ENCODE measurements at places on chromosomes 16 and 17.

- DNase-seq = no peak
Observed at GRCh38 chr16:69773260-69773947, 11.3 kb downstream of the WWP2 start.

GRCh38 chr17:44601539-44601938, 44.3 kb downstream of the FZD2 start:
- no peak for DNase-seq

- DNase-seq = no peak
Observed at GRCh38 chr16:88705076-88705684, 1.0 kb downstream of the RNF166 start.

- DNase-seq = no peak
Observed at GRCh38 chr16:67199808-67200198, 872 bp downstream of the ELMO3 start.

DNA sequence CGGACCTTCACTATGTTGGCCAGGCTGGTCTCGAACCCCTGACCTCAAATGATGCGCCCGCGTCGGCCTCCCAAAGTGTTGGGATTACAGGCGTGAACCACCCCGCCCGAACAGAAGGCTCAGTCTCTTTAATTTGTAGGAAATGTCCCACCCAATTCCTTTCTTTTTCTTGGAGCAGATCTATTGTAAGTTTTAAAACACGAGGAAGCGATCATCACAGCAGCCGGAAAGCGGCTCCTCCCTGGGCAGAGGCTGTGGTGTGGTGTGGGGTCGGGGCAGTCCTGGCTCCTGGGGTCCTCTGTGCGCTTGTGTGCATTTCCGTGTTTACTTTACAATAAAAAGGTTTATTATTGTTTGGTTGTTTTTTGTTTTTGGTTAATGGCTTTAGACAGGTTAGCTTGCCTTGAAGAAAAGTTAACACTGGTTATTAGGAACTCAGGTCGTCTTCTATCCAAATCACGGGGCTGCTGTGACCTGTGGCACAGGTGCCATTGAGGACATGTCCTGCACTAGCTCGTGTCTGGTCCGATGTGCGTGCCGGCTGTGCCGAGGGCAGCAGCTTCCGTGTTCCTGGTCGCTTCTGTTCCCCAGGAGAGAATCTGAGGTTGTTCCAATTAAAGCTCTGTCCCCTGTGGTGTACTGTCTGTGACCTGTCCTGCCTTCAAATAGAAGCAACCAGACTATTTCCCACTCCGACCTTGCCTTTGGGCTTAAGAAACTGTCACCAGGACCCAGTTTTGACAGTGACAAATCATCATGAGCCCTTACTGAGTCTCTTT, 83.1 kb downstream of the SEC14L1 start:
- no peak for DNase-seq

GRCh38 chr16:17293813-17294558, 176.8 kb downstream of the XYLT1 start:
- DNase-seq = no peak

GRCh38 chr16:22330326-22330725, 33.1 kb downstream of the POLR3E start:
- no peak for DNase-seq

DNA sequence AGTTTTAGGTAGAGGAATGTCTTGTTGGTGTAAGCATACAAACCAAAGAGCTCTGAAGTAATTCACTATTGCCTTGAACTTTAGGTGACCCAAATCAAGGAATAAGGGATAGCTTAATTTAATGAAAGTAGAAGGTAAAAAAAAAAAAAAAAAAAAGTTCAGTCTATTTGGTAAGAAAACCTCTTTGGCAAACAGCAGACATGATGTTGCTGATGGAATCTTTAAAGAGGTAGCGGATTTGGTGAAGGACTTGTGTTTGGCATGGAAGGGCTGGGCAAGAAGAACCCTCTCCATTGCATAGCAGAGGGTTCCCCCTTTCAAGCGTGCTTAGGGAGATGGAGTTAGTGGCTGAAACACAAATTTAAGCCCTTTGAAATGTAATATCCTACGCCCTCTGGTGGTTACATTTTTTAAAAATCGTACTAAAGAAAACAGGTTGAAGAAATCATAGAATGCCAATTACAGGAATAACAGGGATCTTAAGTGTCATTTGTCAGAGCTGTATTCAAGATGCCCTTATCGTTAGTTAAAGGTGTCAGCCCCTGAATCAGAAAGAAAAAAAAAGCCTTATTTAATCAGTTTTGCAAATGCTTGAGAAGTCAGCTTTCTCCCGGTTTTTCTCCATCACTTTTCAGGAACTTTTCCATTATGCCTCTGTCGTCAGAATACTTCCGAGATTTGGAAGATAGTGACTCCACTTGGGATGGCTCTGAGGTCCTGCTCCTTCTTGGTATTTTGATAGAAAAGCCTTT, 383.1 kb downstream of the KCNJ2 start:
- DNase-seq = peak; percentile 14

- no peak for DNase-seq
Observed at GRCh38 chr16:84014570-84015327, 27.8 kb downstream of the SLC38A8 start.

DNA sequence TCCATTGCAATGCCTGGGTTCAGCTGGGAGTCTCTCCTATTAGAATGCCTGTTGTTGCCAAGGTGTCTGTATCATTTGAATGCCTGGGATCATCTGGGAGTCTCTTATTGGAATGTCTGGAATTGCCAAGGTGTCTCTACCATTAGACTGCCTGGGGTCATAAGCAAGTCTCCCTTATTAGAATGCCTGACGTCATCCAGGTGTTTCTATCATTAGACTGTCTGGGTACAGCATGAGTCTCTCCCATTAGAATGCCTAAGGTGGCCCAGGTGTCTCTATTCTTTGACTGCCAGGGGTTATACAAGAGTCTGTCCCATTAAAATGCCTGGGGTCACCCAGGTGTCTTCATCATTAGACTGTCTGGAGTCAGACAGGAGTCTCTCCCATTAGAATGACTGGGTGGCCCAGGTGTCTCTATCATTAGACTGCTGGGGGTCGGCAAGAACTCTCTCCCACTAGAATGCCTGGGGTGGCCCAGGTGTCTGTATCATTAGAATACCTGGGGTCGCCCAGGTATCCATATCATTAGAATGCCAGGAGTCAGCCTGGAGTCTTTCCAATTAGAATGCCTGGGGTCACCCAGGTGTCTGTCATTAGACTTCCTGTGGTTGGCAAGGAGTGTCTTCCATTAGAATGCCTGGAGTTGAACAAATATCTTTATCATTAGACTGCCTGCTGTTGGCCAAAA, 2274.0 kb downstream of the TP53TG3F start:
- DNase-seq = no peak

- no peak for DNase-seq
Observed at GRCh38 chr16:66081775-66082366, 284.6 kb upstream of the CDH5 start.

- DNase-seq = no peak
Observed at GRCh38 chr17:73163043-73163442, 1.8 kb upstream of the SSTR2 start.

- DNase-seq = no peak
Observed at GRCh38 chr16:64297863-64298600, 823.8 kb downstream of the CDH11 start.

- DNase-seq = no peak
Observed at GRCh38 chr17:8047769-8048110, 8.9 kb downstream of the ALOX15B start.

GRCh38 chr16:17519101-17519955, 48.6 kb upstream of the XYLT1 start:
- no peak for DNase-seq

- DNase-seq = no peak
Observed at GRCh38 chr17:42563950-42564349, 2.0 kb downstream of the COASY start.

DNA sequence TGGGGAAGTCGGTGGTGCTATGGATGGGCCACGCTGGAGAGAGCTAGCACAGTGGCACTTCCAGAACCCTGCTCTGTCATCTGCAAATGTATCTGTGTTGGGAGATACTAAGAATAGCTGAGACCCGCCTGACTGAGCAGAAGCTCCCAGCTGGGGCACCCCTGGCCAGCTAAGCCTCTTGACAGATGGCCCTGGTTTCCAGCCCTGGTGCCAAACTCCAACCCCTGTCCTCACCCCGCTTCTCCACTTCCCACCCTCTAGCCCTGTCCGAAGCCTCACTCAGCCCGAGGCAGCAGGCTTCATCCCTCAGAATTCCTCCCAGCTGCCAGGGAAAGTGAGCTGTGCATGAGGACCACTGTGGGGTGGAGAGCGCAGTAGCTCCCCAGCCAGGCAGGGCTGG, 124.4 kb downstream of the CCDC144A start:
- no peak for DNase-seq

DNA sequence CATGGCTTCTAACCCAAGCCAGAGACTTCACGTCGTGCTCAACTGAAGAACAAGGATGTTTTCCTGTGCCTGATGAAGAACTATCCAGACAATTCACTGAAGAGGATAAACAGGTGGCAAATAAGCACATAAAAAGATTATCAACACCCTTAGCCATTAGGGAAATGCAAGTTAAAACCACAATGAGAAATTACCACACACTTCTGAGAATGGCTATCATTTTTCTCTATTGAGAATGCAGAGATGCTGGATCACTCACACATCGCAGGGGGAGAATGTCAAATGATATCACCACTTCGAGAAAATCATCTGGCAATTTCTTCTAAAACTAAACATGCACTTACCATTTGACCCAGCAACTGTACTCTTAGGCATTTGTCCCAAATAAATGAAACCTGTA, 162.8 kb downstream of the IRX3 start:
- no peak for DNase-seq

- DNase-seq = no peak
Observed at GRCh38 chr17:39183720-39184119, 13.7 kb downstream of the CACNB1 start.

GRCh38 chr16:27962197-27962596, 101.3 kb downstream of the GSG1L start:
- DNase-seq = no peak

GRCh38 chr17:8753976-8754440, 4.3 kb downstream of the SPDYE4 start:
- peak; percentile 38 for DNase-seq

DNA sequence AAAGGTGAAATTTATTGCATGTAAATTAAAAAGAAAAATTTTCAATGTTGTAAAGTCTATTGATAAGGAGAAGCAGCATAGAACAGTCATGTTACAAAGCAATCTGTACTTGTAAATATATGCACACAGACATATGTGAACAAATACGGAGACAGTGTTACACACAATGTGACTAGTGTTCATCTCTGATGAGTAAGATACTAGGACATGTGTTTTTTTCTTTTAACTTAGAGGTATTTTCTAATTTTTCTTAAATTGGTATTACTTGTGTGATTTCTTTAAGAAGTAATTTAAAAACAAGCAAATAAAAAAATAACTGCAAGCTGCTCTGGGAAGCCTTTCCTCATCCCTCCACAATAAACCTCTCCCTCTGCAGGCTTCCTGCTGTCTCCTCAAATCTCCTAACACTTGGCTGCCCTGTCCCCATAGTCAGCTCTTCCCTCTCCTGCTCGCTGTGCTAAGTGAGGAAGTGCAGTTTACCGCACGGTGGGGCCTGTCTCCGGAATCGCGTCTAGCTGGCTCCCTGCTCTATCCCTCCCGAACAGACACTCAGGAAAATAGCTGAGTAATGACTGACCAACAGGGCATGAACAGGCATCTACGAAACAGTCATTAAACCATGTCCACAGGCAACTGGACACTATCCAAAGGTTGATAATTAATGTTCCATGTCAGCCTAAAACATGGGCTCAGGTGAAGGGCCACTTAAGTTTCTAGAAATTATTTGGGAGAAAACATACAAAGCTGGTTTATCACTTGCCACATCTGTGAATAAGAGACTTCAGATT, 35.9 kb downstream of the CMTM4 start:
- no peak for DNase-seq

DNA sequence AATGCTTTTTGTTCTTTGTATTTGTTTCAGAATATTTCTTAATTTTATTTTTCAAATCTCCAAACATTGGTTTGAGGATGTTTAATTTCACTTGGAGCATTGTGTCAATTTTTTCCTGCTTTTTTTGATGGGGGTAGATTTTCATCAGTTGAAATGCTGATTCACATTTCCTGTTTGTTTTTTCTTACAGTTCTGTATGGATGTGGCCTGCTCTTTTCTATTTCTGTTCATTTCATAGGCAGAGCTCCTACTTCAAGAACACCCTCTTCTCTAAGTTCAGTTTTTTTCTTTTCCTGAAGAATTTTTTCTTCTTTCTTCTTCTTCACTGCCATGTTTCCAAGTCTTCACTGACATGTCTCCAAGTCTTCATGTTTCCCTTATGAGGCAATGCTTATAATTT, 8.8 kb downstream of the MBTD1 start:
- DNase-seq = no peak

DNA sequence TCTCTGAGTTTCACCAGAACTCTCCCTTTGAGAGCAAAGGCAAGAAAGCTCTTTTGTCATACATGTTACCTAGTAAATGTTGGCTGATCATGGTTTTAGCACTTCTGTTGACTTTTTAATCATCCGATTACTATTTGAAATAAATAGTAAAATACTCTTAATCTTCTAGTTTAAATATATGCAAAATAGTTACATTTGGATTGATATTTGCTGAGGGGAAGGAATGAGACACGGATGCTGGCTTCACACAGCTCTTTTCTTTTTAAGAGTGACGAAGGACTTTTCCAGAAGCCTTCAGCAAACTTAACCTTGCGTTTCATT, 9.4 kb downstream of the NFATC3 start:
- DNase-seq = no peak

DNA sequence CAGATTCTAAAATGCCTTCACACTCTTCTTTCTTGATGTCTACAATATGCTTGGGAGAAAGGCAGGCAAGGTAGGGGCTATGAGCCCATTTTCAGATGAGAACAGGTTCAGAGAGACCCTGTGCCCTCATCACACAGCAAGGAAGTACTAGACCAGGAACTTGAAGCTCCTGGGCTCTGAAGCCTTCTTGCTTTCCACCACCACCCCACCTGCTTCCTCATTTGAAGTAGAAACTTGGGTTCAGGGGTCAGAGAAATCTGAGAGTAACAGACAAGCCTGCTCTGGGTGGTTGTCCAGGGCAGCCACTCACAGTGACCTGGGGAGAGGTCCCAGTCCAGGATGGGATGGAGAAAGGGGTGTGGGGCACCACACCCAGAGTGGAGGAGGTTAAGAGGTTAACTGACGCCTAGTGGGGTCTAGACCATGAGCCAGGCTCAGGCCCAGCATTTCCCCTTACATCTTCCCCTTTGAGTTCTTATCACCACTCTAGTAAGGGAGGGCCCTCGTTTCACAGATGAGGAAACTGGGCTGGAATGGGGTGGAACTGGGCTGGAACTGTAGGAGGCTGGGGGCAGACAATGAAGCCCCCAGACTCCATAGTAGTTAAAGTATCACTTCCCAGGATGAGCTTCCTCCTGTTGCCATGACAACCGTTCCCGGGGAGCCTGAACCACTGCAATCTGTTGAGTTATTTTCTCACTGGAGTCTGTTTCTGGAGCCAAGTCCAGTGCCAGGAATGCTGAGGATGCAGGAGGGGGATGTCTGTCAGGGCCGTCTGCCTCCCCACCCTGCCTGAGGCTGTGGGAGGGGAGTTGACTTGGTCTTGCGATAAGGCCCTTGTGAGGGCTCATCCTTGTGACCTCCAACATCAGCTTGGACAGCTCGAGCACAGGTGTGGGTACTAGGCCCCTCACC, 16.2 kb upstream of the PHF12 start:
- no peak for DNase-seq

GRCh38 chr16:31141489-31142108, 6.1 kb upstream of the PRSS8 start:
- DNase-seq = no peak

GRCh38 chr17:49926886-49927285, 42.1 kb upstream of the DLX4 start:
- no peak for DNase-seq
